CD4-positive, alpha-beta T cell treated with Interleukin-6 at 100 ng/mL for 8 hours (primary cell): ENCODE measurements at places on chromosomes 1 and 21.

GRCh38 chr1:198678301-198678836, 39.5 kb downstream of the PTPRC start:
- peak; percentile 49 for DNase-seq

DNA sequence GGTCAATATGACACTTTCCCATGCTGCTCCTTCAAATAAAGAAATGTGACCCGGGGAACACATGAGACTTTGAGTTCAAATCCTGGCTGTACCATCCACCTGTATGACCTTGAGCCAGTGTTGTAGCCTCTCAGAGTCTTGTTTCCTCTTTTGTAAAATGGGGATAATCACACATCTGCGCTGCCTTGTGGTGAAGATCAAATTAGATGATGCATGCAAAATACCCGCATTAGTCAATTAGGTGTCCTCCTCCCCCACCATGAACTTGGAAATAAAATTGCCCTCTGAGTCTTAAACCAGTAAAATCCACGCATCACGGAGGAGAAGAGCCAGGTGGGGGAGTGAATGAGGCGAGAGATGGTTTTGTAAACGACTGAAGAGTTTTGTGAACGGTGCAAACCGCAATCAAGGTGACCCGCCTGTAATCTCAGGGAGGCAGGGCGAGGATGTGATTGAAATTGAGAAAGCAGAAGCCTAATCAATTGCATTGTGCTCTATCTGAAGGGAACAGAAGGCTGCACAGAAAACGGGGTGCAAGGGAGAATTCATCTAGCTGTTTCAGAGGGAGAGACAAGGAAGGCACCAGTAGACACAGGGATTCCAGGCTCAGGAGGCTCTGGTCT, 5.8 kb upstream of the AHDC1 start:
- DNase-seq = no peak

GRCh38 chr1:43868741-43869067, 64.9 kb upstream of the ARTN start:
- DNase-seq = no peak

- no peak for DNase-seq
These were observed 61.3 kb downstream of the TRABD2B start for GRCh38 chr1:47935856-47936255.

DNA sequence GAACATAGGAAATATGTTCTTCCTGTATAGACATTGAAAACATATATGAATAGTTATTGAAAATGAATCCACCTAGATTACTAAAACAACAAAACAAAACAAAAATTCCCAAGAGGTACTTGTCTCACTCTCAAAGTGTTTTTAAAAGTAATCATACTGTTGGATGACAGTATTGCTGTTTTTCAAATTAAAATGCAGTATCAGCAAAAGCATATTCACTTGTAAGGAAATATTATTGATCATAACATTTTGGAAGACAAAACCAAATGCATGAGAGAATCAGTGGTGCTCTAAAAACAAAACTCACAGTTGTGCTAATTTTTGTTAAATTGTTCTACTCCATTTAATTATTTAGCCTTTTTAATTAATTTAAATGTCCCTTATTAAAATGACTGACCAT, 131.0 kb downstream of the COL11A1 start:
- no peak for DNase-seq

GRCh38 chr1:43688594-43689000, 18.7 kb upstream of the ST3GAL3 start:
- DNase-seq = no peak

DNA sequence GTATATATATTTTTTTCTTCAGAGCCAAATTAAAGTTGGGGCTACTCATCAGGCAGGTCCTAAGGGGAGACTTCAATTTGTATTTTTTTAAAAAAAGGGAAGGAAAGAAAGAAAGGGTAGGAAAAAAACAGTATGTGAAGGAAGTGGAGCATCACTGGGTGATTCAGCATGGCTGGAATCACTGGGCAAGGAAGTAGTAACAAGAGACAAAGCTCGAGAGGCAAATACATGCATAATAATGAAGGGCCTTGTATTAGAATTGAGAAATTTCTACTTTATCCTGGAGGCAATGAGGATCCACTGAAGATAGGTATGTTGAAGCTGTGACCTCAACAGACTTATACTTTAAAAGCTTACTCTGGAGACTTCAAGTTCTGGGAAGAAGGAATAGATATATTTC, 184.4 kb downstream of the COQ8A start:
- no peak for DNase-seq

DNA sequence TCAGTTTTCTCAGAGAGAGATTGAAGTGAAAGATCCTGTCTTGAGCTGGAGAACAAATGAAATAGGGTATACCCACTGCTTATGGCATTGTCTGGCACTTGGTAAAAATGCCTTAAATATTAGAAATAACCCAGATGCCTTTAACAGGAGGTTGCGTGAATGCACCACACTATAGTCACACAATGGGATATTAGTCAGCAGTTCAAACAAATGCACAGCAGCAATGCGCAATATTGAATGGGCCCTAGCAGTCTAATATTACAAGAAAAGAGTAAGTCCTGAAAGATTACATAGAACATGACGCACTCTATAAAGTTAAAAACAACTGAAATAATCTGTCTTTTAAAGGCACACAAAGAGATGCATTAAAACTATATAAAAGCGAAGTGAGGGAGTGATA, 161.1 kb downstream of the EDEM3 start:
- no peak for DNase-seq

GRCh38 chr1:100791586-100791985, 72.0 kb downstream of the VCAM1 start:
- no peak for DNase-seq
